ENCODE measurements at places on chromosomes 4 and X.

GRCh38 chrX:39258331-39258730, 457.1 kb downstream of the MID1IP1 start:
- no peak for DNase-seq

GRCh38 chrX:48702716-48703115, 6.2 kb downstream of the SUV39H1 start:
- no peak for DNase-seq

DNA sequence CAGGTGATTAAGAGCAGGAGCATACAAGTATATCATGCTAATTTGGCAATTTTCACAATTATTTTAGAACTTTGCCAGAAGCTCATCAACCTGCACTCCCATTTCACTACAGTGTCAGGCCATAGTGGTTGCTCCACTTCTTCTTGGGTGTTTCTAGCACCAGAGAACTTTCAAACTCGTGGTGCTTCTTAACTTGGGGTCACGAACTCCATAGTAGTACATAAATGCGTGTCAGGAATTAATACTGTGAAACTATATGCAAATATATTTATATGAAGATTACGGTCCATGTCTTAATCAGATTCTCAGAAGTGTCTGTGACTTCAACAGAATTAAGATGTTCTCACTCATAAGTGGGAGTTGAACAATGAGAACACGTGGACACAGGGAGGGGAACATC, 254.3 kb upstream of the BMP3 start:
- no peak for DNase-seq

GRCh38 chrX:134631426-134632346, 26.6 kb downstream of the PLAC1 start:
- DNase-seq: no peak

Measured in GF-D8 (cell line).